ENCODE measurements at places on chromosomes 2 and 18. TPM values are rescaled to one million over a fixed set of nuclear protein-coding genes. Genes with fewer than 3 reads are reported as not detected.

DNA sequence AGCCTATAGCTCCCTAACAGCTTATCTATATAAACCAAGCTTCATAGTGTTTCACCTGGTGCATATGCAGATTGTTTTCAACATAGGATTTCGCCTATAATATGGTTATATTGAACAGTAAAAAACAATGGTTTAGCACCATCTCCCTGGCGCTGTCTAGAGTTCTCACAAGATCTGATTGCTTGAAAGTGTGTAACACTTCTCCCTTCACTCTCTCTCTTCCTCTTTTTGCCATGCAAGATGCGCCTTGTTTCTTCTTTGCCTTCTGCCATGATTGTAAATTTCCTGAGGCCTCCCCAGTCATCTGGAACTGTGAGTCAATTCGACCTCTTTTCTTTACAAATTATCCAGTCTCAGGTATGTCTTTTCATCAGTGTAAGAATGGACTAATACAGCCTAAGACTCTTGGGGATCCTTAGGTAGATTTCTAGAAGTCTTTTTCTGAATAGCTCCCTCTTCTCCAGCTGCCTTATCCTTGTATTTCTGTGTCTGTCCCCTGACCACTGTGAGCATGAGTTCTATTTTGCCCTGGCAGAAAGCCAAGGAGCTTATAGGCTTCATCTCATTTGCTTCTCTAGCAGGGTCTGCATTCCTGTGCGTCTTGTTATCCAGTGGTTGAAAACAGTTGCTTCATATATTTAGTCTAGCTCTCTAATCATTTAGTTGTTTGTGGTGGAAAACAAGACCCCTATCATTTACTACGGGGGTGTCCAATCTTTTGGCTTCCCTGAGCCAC is 401.6 kb downstream of the GPD2 start:
- DNase-seq: no peak
- H3K4me3 ChIP-seq: no peak overlapping the region
- no peaks in the 10 kb centered on the region for H3K27me3 ChIP-seq
- no peaks in the 10 kb centered on the region for H3K36me3 ChIP-seq

- no peak overlapping the region for H3K4me3 ChIP-seq
- no peaks in the 10 kb centered on the region for H3K4me1 ChIP-seq
- no peak for DNase-seq
- H3K27ac ChIP-seq: no peak overlapping the region
Measured at GRCh38 chr18:73038336-73038735, 170.5 kb upstream of the NETO1 start.

- H3K27me3 ChIP-seq: no peaks in the 10 kb centered on the region
- H3K4me3 ChIP-seq: no peak overlapping the region
- peaks cover 8% of the 10 kb centered on the region for H3K4me1 ChIP-seq
- peak overlapping the region; percentile 49 for H3K27ac ChIP-seq
Measured at GRCh38 chr2:202278944-202279343, 13.4 kb downstream of the NOP58 start.

Gene CIDEA
- polyA plus RNA-seq: 0.12 TPM

GRCh38 chr2:105125428-105125827 is 87.6 kb downstream of the MRPS9 start:
- no peaks in the 10 kb centered on the region for H3K36me3 ChIP-seq
- no peak for DNase-seq
- H3K27ac ChIP-seq: no peak overlapping the region
- no peaks in the 10 kb centered on the region for H3K27me3 ChIP-seq
- no peak overlapping the region for H3K4me3 ChIP-seq

- no peaks in the 10 kb centered on the region for H3K27me3 ChIP-seq
- DNase-seq: peak; percentile 45
- no peak overlapping the region for H3K27ac ChIP-seq
- no peaks in the 10 kb centered on the region for H3K4me1 ChIP-seq
- no peaks in the 10 kb centered on the region for H3K36me3 ChIP-seq
Measured at GRCh38 chr18:9700261-9700796, 7.8 kb upstream of the RAB31 start.

Gene PHOSPHO2
- 2.8 TPM for polyA plus RNA-seq

- no peak for DNase-seq
- no peak overlapping the region for H3K27ac ChIP-seq
- no peaks in the 10 kb centered on the region for H3K4me1 ChIP-seq
Measured at GRCh38 chr2:100214265-100214971, 72.0 kb upstream of the AFF3 start.
